Stimulated activated CD4-positive, alpha-beta T cell treated with anti-CD3 and anti-CD28 coated beads, Interleukin-15, amount 100 ng/mL, for 24 hours (primary cell): ENCODE measurements at places on chromosomes 1 and 21.

DNA sequence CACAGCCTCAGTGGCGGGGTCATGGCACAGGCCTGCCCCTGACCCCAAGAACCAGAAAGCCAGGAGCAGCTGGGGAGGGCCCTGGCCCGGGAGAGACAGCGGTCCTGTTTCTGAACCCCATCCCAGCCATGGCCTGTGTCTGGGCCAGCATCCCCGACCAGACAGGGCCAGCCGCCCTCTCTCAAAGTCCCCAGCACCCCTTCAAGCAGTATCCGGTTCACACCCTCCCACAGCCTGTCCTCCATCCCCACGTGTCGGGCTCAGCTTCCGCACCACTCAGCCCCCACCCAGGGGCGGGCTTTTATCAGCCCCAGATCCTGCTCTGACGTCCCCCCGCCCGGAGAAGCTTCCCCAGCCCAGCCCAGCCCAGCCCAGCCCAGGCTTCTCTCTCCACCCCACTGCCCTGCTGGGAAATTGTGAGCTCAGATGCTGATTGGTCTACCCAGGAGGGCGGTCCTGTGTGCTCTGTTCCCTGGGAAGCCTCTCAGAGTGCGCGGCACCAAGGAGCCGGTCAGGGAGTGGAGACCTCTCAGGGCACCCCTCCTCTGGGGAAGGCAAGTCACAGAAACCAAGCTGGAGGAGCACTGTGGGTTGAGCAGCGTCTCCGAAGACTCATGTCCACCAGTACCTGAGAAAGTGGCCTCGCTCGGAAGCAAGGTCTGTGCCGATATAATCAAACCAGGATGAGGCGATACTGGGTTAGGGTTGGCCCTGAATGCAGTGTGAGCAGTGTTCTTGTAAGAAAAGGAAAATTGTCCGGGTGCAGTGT lies 4.7 kb upstream of the FAAP20 start:
- DNase-seq: peak; percentile 94

GRCh38 chr1:17631410-17631809 lies 91.9 kb downstream of the ARHGEF10L start:
- no peak for DNase-seq

GRCh38 chr1:52127181-52128180 lies 14.4 kb upstream of the ZFYVE9 start:
- DNase-seq: peak; percentile 37

GRCh38 chr1:72111662-72112061 lies 170.7 kb downstream of the NEGR1 start:
- no peak for DNase-seq

GRCh38 chr1:97770376-97770775 lies 150.5 kb downstream of the DPYD start:
- DNase-seq: no peak

DNA sequence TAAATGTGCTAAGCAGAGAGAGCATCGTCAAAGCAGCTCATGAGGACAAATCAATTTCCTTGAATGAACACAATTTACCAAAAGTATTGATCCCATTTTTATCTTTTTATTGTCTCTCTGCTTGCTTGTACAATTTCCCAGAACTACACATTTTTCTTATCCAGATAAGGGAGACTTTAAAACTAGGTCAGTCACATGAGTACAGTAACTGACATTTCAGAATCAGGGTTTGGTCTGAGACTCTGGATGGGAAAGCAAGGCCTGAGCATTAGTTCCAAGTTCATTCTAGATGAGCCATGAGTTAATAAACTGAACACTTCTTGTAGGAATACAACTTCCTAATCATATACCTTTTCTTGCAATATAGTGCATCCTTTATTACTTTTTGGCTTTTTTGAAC lies 11.5 kb upstream of the DENND2D start:
- no peak for DNase-seq

GRCh38 chr1:230517786-230518185 lies 91.7 kb upstream of the PGBD5 start:
- no peak for DNase-seq

- DNase-seq: peak; percentile 6
Observed at GRCh38 chr21:26405735-26406361, 167.2 kb downstream of the CYYR1 start.

DNA sequence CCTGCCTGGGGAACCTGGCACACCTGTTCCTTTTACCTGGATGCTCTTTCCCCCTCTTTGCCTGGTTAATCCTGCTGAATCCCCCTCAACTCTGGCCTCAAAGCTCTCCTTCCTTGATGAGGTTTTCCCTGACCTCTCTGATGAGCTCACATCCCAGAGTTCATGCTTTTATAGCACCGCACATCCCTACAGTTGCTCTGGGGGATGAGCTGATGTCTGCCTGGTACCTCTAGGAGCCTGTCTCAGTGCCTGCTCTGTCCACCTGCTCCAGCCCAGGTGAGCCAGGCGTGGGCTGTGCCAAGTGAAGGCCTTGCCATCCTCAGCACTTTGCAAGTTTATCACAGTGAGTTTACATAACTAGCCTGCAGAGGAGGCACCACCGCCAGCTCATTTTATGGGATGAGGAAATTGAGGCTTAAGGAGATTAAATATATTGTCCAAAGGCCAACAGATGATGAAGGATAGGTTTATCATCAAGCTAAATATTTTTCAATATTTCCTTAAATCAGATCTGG lies 58.6 kb upstream of the TMPRSS2 start:
- no peak for DNase-seq
